ENCODE measurements at places on chromosomes 12 and 14. TPM values are rescaled to one million over a fixed set of nuclear protein-coding genes. Genes with fewer than 3 reads are reported as not detected.

EID3 gene
- 7.8 TPM for total RNA-seq

GRCh38 chr12:46227616-46228015, 41.2 kb downstream of the SLC38A1 start:
- no peak for DNase-seq

DNA sequence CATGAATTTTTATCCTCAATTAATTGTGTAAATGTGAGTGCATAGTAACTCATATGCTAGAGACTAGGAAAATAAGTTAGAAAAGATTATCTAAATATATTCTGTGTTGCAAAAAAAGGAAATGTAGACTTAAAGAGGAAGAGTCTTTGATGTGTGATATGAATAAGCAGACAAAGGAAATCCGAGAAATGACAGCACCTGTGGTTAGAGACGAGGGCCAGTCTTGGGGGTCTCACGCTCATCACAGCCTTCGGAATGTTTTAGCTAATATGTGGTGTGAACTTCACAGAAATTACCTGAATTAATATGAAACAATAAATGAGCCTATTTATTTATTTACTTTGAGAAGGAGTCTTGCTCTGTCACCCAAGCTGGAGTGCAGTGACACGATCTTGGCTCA, 11.6 kb downstream of the ATP6V0A2 start:
- no peak for DNase-seq

GRCh38 chr12:125503128-125503527, 437.9 kb downstream of the AACS start:
- no peak for DNase-seq

DNA sequence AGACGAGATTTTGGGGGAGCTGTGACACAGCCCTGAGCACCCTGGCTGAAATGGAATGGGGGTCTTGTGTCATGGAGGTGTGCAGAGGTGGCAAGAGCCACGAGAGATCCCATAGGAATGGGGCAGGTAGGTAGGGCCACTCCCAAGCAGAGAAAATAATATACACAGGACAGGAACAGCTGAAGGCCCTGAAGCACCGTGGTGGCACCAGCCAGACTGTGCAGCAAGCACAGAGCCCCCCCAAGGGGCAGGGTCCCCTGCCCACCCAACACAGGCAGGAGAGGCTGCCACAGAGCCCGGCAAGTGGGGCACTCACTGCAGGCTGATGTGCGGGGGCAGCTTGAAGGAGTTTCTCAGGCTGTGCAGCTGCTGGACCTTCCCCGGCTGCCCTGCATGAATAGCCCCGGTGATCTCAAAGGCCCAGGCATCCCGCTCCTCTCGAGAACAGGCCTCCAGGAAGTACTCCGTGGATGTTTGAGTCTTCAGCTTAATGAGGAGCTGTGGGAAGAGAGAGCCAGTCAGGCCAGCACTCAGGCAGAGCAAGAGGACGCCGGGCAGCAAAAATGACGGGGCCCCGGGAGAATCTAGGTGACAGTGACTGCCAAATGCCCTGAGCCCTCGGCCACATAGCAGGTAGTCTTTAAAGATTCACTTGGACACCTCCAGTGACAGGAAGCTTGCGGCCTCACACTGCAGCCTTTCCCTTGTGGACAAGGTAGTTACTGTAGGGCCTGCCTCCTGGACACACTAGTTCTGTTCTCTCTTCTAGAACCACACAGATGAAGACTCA, 16.7 kb downstream of the PLEK2 start:
- DNase-seq: no peak

DNA sequence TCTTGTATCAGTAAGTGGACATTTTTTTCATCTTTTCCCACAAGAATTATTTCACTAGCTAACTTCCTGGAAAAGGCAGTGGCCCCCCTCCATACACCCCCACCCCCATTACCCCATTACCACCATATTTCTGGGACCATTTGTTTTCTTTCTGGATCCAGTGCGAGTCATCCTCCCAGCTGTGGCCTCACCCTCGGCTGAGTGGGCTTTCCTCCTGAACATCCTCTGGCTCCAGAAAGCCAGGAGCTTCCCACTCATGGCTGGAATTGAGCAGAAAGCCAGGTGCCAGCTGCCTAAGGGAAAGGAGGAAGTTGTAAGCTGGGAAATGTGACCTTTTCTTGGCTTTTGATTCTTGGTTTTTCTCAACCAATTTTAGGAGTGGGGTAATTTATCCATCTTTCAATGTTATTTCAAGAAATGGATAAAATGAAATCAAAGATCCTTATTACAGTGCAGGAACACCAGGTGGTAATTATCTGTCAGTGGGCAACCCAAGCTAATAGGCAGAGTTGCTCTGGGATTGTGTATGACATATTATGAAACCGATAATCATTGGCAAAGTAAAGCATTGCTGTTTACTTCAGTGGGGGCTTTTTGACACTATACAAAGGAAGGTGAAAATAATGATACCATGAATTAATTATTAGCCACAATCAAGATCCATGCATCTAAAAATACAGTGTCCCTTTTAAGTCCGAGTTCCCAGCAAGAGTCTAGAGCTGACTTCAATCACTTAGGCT, 124.6 kb downstream of the KICS2 start:
- no peak for DNase-seq

- no peak for DNase-seq
Measured at GRCh38 chr12:26748741-26749431, 84.1 kb downstream of the ITPR2 start.

DNA sequence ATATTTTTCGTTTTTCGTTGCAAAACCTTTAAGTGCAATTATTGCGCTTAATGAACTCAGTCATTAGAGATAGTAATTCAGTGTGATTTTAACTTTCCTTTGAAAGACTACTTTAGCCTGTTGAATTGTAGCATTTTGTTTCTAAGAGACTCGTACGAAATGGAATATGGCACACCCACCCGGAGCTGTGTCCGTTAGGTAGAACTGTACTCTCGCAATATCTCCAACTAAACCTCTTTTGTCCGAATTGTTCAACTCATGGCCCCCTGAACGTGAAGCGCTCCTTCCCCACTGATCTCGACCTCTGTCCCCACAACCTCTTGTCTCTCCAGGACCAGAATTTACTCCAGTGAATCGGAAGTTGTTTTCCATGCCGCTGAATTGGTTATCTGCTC, 800 bp downstream of the PCNX4 start:
- DNase-seq: no peak

GRCh38 chr12:113056631-113057488, at the start of gene DTX1:
DTX1 (plus strand) TSS chr12:113056730; CDS start chr12:113058193, 1,463 bp downstream.
- no peak for DNase-seq
